ENCODE measurements at places on chromosomes 5 and 9.

DNA sequence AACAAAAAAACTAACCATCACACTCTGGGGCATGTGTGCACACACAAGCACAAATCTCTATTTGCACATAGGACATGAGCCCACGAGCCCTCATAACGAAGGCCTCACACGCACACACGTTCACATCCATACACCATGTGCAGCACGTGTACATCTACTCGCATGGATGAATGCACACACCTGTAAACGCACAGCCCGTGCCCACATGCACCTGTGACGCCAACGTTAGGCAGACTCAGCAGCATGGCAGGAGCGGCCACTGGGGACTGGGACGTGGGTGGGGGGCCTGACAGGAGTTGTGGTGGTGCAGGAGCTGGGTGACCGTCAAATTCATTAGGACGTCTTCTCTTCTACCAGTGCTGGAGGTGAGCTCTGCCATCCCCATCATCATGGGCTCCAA lies 3.2 kb downstream of the SLC34A1 start:
- H3K4me1 ChIP-seq, result peaks cover 44% of the 10 kb centered on the region
- no peaks in the 10 kb centered on the region for H3K36me3 ChIP-seq
- H3K27ac ChIP-seq, result no peak overlapping the region
- DNase-seq, result no peak
- H3K4me3 ChIP-seq, result no peak overlapping the region
- H3K27me3 ChIP-seq, result no peaks in the 10 kb centered on the region

GRCh38 chr9:110599468-110599867 lies 19.9 kb upstream of the SVEP1 start:
- no peak overlapping the region for H3K4me3 ChIP-seq
- no peaks in the 10 kb centered on the region for H3K4me1 ChIP-seq
- no peak for DNase-seq

DNA sequence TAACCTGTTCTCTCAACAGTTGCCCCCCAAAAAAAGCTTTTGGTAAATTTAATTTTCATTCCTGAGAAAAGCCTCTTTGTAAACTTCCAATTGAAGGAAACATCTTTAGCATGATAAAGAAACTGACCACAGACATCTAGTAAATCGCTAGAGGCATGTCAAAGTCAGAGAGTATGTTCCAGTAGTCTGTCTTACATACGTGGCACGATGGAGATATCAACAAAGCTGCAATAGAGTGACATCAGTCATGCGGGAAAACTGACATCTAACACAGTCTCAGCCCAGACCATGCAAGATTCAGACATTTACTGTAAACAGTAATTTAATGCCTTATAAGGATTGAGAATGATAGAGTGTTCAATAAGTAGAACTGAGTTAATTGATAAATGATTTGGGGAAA lies 45.1 kb downstream of the GARNL3 start:
- H3K4me3 ChIP-seq, result no peak overlapping the region
- no peak overlapping the region for H3K27ac ChIP-seq
- peaks cover 23% of the 10 kb centered on the region for H3K27me3 ChIP-seq
- no peak for DNase-seq
- no peaks in the 10 kb centered on the region for H3K36me3 ChIP-seq

GRCh38 chr5:146447734-146448380 lies 724 bp downstream of the TCERG1 start:
- DNase-seq, result peak; percentile 58
- H3K4me3 ChIP-seq, result peak overlapping the region; percentile 97
- peaks cover 20% of the 10 kb centered on the region for H3K36me3 ChIP-seq

GRCh38 chr9:106432631-106433030 lies 430.3 kb upstream of the ZNF462 start:
- H3K4me3 ChIP-seq, result no peak overlapping the region
- H3K27me3 ChIP-seq, result no peaks in the 10 kb centered on the region
- H3K36me3 ChIP-seq, result no peaks in the 10 kb centered on the region
- no peak overlapping the region for H3K27ac ChIP-seq
- no peaks in the 10 kb centered on the region for H3K4me1 ChIP-seq

- no peak for DNase-seq
- H3K36me3 ChIP-seq, result no peaks in the 10 kb centered on the region
- H3K27ac ChIP-seq, result no peak overlapping the region
- H3K4me1 ChIP-seq, result no peaks in the 10 kb centered on the region
- no peak overlapping the region for H3K4me3 ChIP-seq
- H3K27me3 ChIP-seq, result peaks cover 24% of the 10 kb centered on the region
Observed at GRCh38 chr5:139982157-139982974, 60.7 kb downstream of the NRG2 start.

DNA sequence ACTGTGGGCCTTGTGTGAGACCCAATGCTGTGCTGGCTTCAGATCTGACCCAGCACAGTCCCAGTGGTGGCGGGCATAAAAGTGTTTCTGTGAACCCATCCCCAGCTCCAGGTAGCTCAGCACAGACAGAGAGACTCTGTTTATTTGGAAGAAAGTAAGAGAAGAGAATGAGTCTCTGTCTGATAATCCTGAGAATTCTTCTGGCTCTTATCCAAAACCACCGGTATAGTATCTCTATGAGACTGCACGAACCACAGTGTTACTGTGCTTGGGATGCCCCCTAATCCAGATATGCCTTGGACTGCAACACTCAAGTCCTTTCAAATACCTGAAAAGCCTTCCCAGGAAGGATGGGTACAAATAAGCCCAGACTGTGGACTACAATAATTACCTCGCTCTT lies 1660.8 kb upstream of the ACO1 start:
- H3K36me3 ChIP-seq, result no peaks in the 10 kb centered on the region
- no peak overlapping the region for H3K4me3 ChIP-seq
- DNase-seq, result no peak
- no peaks in the 10 kb centered on the region for H3K4me1 ChIP-seq
- H3K27ac ChIP-seq, result no peak overlapping the region
- H3K27me3 ChIP-seq, result peaks cover 1% of the 10 kb centered on the region

GRCh38 chr5:71836084-71836483 lies 117.0 kb downstream of the CARTPT start:
- H3K27me3 ChIP-seq, result peaks cover 4% of the 10 kb centered on the region
- no peaks in the 10 kb centered on the region for H3K36me3 ChIP-seq
- H3K4me3 ChIP-seq, result no peak overlapping the region
- no peak overlapping the region for H3K27ac ChIP-seq
- DNase-seq, result no peak
- H3K4me1 ChIP-seq, result no peaks in the 10 kb centered on the region

GRCh38 chr9:115587310-115587709 lies 469.4 kb upstream of the TNC start:
- H3K27me3 ChIP-seq, result peaks cover 10% of the 10 kb centered on the region
- no peaks in the 10 kb centered on the region for H3K36me3 ChIP-seq
- H3K4me1 ChIP-seq, result no peaks in the 10 kb centered on the region

GRCh38 chr5:111932199-111932598 lies 175.2 kb upstream of the NREP start:
- no peak for DNase-seq
- H3K4me1 ChIP-seq, result no peaks in the 10 kb centered on the region
- no peaks in the 10 kb centered on the region for H3K27me3 ChIP-seq
- no peaks in the 10 kb centered on the region for H3K36me3 ChIP-seq
- H3K27ac ChIP-seq, result no peak overlapping the region

- DNase-seq, result no peak
- no peaks in the 10 kb centered on the region for H3K36me3 ChIP-seq
- H3K27me3 ChIP-seq, result peaks cover 2% of the 10 kb centered on the region
- H3K4me3 ChIP-seq, result no peak overlapping the region
- no peaks in the 10 kb centered on the region for H3K4me1 ChIP-seq
Observed at GRCh38 chr5:1830571-1831228, 29.5 kb downstream of the NDUFS6 start.

DNA sequence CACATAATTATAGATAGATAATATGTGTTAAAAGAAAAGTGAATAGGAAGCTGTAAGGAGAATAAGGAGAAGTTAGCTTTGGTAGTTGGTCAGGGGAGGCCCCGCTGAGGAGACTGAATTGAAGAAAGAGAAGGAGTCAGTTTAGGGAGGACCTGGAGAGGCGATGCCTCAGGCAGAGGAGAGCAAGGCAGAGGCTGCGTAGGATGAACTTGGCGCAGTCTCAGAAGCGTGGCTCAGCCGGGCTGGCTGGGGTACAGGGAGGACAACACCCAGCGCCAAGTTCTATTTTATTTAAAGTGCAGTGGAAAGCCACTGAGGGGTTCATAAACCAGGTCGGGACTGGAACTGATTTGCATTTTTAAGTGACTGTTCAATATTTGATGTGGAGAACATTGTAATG lies 68.5 kb downstream of the PTCD2 start:
- H3K4me3 ChIP-seq, result no peak overlapping the region
- no peak for DNase-seq
- no peaks in the 10 kb centered on the region for H3K36me3 ChIP-seq
- H3K27me3 ChIP-seq, result peaks cover 3% of the 10 kb centered on the region

GRCh38 chr5:177985430-177986040 lies 10.5 kb downstream of the PROP1 start:
- H3K27ac ChIP-seq, result no peak overlapping the region
- H3K4me1 ChIP-seq, result peaks cover 8% of the 10 kb centered on the region
- peak overlapping the region; percentile 52 for H3K4me3 ChIP-seq
- no peaks in the 10 kb centered on the region for H3K36me3 ChIP-seq
- no peak for DNase-seq

DNA sequence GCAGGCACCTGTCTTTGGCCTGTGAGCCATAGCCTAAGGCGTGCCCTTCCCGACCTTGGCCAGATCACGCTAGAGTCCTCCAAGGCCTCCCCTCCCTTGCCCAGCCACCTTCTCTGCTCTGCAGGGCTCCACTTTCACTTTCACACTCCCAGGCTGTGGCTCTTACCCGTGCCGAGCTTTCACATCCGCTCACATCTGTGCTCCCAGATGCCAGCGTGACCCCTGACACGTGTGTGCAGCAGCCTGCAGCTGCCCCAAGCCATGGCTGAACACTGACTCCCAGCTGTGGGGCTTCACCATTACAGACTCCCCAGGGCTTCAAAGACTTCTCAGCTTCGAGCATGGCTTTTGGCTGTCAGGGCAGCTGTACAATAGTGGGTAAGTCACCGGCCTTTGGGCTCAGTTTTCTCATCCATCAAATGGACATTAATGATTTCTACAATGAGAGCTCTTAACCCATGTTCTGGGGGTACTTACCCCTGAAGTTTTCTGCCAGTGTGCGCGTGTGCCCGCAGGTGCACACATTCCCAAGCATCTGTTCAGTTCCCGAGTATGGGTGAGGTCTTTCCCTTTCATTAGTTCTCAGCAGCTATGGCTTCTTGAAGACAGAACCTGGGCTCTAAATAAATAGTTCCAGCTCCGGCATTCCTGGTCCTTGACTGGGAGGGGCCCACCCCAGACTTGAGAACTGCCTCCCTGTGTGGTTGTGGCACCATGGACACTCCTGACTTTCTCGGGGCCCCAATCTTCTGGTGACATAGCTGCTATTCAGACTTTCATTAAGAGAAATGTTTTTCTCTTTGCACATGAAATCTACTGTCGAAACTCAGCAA lies 118.6 kb downstream of the RGS3 start:
- peaks cover 54% of the 10 kb centered on the region for H3K36me3 ChIP-seq
- peak; percentile 94 for DNase-seq
- peaks cover 90% of the 10 kb centered on the region for H3K4me1 ChIP-seq

- peaks cover 20% of the 10 kb centered on the region for H3K4me1 ChIP-seq
- no peaks in the 10 kb centered on the region for H3K27me3 ChIP-seq
- no peak overlapping the region for H3K4me3 ChIP-seq
- H3K36me3 ChIP-seq, result peaks cover 3% of the 10 kb centered on the region
- DNase-seq, result no peak
Observed at GRCh38 chr9:96559339-96559943, 60.2 kb downstream of the CDC14B start.

DNA sequence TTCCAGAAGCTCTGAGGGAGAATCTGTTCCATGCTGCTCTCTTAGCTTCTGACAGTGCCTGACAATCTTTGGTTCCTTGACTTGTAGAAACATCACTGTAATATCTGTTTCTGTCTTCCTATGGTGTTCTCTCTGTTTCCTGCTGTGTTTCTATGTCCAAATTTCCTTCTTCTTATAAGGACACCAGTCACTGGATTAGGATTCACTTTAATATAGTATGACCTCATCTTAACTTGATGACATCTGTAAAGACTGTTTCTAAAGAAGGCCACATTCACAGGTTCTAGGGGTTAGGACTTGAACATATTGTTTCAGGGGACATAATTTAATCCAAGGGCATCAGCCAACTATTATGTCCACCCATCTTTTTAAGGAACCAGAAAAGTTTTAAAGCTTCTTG lies 265.6 kb downstream of the ZSWIM6 start:
- H3K27ac ChIP-seq, result no peak overlapping the region
- peaks cover 4% of the 10 kb centered on the region for H3K27me3 ChIP-seq
- DNase-seq, result no peak
- no peak overlapping the region for H3K4me3 ChIP-seq
- H3K4me1 ChIP-seq, result no peaks in the 10 kb centered on the region

DNA sequence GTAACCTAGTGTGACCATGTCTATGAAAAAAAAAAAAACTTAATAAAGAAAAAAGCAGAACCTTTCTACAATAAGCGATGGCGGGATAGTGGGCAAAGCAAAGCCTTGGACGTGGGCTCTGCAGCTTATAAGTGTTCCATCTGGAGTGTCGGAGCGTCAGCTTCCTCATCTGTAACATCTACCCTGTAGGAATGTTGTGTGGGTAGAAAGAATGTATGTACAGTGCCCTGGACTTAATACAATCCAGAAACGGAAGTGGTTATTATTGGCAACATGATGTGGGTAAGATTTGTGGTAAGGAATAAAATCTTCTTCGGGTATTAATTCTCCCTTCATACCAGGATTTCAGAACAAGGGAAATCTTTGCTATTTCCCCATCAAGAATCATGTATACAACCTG lies 66.5 kb downstream of the SEMA5A start:
- H3K27me3 ChIP-seq, result no peaks in the 10 kb centered on the region
- no peak overlapping the region for H3K4me3 ChIP-seq
- H3K27ac ChIP-seq, result no peak overlapping the region
- no peak for DNase-seq
- H3K4me1 ChIP-seq, result no peaks in the 10 kb centered on the region

GRCh38 chr5:173602423-173602822 lies 14.0 kb downstream of the BOD1 start:
- no peak overlapping the region for H3K4me3 ChIP-seq
- DNase-seq, result no peak
- no peak overlapping the region for H3K27ac ChIP-seq
- peaks cover 24% of the 10 kb centered on the region for H3K36me3 ChIP-seq
- H3K4me1 ChIP-seq, result peaks cover 2% of the 10 kb centered on the region

GRCh38 chr5:172559004-172559932 lies 81.8 kb upstream of the NEURL1B start:
- no peak overlapping the region for H3K27ac ChIP-seq
- peaks cover 4% of the 10 kb centered on the region for H3K27me3 ChIP-seq
- no peak for DNase-seq
- no peaks in the 10 kb centered on the region for H3K4me1 ChIP-seq
- no peak overlapping the region for H3K4me3 ChIP-seq
- H3K36me3 ChIP-seq, result no peaks in the 10 kb centered on the region

- H3K4me3 ChIP-seq, result no peak overlapping the region
- H3K36me3 ChIP-seq, result no peaks in the 10 kb centered on the region
- DNase-seq, result no peak
- peaks cover 1% of the 10 kb centered on the region for H3K27me3 ChIP-seq
Observed at GRCh38 chr5:158142156-158142555, 283.2 kb upstream of the CLINT1 start.

Data from activated CD8-positive, alpha-beta T cell treated with anti-CD3 and anti-CD28 coated beads for 36 hours (primary cell).